ENCODE measurements at places on chromosomes 4 and X.

GRCh38 chrX:42128587-42128986, 205.2 kb upstream of the CASK start:
- DNase-seq: no peak

- DNase-seq: no peak
Observed at GRCh38 chr4:41000356-41000755, 214.0 kb downstream of the APBB2 start.

DNA sequence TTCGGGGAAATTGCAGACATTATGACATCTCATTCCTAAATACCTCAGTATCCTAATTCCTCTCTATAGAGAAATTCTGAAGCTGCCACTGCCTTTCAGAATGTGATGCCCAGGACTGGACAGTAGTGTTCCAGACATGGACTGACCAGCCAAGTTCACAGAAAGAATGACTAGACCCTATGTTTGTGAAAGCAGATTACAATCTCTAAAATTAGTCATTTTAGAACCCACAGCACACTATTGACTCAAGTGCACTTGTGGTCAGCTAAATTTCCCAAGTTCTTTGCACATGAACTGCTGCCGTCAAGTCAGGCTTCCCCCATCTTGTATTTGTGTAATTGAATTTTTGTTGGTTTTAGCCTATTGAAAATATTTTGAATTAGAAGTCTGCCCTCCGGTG, 81.0 kb upstream of the ESX1 start:
- DNase-seq: peak; percentile 29

DNA sequence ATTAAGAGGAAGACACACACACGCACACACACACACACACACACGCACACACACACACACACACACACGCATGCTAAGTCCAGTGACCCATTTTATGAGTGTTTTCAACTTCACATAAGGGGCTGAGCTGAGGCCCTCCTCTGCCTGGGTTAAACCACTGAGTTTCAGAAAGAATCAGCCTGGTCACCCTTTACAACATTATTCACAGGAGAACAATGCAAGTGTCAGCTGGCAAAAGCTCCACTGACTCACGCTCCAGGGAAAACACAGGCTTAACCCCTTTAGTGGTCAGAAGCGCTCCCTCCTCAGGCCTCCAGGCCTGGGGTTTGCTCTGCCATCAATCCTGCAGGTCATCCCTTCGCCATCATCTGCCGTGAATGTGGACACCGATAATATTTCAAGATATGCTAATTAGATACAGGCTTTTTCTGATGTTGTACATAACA, 46.9 kb downstream of the ACOX3 start:
- peak; percentile 83 for DNase-seq

GRCh38 chr4:52825460-52826090, 36.5 kb upstream of the RASL11B start:
- no peak for DNase-seq

- no peak for DNase-seq
Observed at GRCh38 chr4:83219344-83220331, 65.0 kb downstream of the COQ2 start.

- no peak for DNase-seq
Observed at GRCh38 chr4:81754169-81754568, 282.5 kb upstream of the RASGEF1B start.

- no peak for DNase-seq
Observed at GRCh38 chrX:47587906-47588735, 5.9 kb downstream of the TIMP1 start.

DNA sequence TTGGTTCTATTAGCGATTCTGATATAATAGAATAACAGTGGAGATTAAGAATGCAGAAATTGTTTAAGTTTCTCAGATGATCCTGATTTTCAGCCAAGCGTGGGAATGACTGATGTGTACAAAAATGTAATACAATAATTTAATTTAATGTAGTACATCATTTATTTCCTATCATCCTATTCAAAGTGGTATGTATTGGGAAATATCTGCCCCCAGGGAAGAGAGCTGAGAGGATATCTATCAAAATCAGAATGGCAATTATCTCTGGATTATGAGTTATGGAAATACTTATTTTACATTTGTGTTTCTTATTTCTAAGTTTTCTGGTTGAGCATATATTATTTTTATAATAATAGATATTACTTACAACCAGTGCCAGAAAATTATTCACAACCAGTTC, 3.9 kb downstream of the FABP2 start:
- DNase-seq: no peak

DNA sequence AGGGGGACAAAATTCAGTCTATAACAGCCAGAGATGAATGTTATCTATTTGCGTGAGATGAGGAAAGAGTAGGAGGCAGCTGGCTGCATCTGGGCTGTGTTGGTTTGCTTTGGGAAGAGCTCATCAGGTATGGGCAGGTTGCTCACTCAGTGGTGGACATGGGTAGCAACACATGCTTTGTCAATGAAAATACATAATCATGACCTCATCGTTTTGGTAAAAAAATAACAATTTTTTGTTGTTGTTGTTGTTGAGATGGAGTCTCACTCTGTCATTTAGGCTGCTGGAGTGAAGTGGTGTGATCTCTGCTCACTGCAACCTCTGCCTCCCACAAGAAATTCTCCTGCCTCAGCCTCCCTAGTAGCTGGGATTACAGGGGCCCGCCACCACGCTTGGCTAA, 16.3 kb upstream of the GLOD5 start:
- DNase-seq: no peak

DNA sequence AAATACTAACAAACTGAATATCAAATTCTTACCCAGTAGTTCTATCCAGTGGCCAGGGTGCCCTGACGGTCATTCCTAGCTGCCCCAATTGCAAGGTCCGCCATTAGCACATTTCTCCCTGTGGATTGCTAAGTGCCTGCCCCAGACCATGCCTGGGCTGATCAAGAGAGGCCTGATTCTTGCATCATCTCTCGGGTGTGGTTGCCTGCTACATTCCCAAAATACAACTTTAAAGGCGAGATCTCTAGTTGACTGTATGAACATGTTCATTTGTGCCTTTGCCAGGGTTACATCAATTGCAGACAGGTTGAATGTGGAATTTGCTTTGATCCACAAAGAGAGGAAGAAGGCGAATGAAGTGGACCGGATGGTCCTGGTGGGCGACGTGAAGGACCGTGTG, 28.0 kb downstream of the PRPS2 start:
- no peak for DNase-seq

GRCh38 chr4:161573836-161574235, 590.0 kb downstream of the FSTL5 start:
- DNase-seq: peak; percentile 28

DNA sequence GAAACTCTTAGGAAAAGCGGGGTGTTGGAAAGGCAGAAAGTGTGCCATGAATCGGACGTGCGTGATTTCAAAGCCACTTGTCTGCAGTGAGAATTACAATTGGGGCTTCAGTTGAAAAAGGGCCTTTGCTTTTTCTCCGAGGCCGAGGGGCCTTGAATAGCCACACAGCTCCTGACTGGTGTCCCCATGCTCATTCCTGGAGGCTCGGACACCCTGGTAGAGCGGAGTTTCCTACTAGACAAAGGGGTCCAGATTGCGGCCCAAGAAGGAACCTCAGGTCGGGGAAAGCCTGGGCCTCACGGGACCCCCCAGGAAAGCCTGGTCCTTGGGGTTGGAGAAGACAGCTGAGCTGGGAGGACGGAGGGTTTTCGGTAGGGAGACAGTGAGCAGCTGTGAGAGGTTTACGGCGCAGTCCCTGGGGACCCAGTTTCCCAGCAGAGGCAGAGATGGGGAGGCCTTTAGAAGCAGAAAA, 3.0 kb upstream of the SHOX start:
- no peak for DNase-seq

- no peak for DNase-seq
Observed at GRCh38 chr4:162661913-162662312, 498.1 kb upstream of the FSTL5 start.

- no peak for DNase-seq
Observed at GRCh38 chr4:163356104-163356503, 12.4 kb downstream of the NPY5R start.

DNA sequence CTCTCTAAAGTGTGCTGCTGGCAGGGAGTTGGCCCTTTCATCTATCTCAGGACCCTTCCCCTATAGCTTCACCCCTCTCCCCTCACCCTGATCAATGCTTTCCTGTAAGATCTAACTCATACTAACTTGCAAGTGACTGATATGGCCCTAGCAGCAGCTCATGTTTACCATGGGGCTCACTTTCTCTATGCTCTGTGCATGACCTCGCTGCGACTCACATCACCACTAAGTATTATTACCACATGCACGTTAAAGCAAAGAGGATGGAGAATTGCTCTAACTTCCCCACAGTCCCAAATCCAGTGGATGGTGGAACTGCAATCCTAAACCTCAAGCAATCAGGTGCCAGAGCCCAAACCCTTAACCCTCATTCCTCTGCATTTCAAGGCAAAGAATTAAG, 626.6 kb downstream of the MID1IP1 start:
- no peak for DNase-seq

DNA sequence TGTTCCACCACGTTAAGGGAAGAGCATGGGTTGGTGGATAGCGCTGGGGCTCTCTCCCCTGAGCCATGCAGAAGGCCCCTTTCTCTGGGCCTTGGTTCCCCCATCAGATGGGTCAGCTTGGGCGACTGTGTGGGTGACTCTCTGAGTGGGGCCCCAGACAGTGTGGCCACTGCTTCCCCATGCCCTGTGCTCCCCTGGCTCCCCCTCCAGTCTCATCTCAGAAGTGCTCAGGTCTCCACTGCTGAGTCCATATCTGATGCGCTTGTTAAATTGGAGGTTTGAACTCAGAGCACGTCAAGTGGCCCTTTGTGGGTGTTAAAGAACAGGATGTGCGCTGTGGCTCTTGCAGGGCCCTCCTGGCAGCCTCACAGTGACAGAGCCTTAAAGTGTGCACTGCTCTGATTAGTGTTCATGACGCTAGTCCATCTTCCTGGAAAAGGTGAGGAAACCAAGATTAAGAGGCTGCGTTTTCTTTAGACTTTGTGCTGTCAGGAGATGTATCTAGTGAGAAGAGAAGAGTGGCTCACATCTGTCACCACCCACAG, 59.8 kb downstream of the NELFA start:
- no peak for DNase-seq

- peak; percentile 52 for DNase-seq
Observed at GRCh38 chr4:77821775-77822174, 2.6 kb upstream of the CNOT6L start.

GRCh38 chr4:1285790-1286553, 3.7 kb upstream of the MAEA start:
- peak; percentile 23 for DNase-seq

- DNase-seq: no peak
Observed at GRCh38 chr4:185925910-185926360, 113.9 kb upstream of the SORBS2 start.

DNA sequence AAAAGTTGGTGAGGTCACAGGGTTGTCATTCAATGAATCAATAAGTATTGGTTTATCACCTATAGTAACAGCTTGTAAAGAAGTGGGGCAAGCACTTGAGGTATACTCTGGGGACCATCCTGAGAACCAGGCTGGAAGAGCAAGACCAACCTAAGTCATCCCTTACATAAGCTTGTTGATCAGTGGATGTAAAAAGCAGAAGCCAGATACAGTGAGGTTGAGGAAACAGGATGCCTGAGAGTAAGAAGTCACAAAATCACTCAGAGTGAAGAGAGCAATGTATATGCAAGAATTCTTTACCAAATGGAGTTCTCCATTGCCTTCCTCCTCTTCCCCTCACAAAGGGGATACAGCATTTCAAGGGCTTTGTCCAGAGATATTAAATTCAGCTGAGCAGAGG, 76.3 kb upstream of the PACRGL start:
- DNase-seq: no peak

GRCh38 chr4:130080872-130081451, 985.0 kb downstream of the C4orf33 start:
- no peak for DNase-seq

GRCh38 chrX:134623293-134624045, 34.8 kb downstream of the PLAC1 start:
- DNase-seq: peak; percentile 84

GRCh38 chrX:41064018-41064417, 21.2 kb upstream of the USP9X start:
- DNase-seq: no peak

- DNase-seq: no peak
Observed at GRCh38 chr4:134627366-134627765, 425.8 kb upstream of the PABPC4L start.

- no peak for DNase-seq
Observed at GRCh38 chr4:1251773-1252066, 2.8 kb upstream of the CTBP1 start.

GRCh38 chr4:67929426-67929825, 33.9 kb downstream of the TMPRSS11A start:
- no peak for DNase-seq

DNA sequence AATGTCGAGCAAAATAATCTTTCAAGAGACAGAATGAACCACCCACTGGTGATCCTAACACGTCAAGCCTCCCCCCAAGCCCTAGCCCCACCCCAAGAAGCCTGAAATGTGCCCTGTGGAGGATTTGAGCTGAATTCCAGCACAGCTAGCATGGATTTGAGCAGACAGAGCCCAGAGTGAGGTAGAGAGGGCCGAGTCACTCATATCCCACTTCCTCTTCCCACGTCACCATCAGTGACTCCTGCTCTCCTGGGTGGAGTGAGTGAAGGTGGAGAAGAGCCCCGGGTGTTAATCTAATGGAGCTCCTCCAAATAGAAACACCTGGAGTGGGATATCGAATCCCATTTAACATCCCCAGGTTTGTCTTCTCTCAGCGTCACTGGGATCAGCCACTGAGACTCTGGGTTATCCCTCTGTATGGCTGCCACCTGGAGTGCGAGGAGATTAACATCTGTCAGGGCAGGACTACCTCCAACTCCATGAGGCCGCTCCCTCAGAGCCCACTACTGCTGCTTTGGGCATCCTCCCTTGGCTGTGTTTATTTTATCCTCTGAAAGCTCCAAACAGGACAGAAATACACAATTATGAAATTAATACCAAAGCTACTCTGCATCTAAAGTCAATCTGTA, 136.6 kb downstream of the NWD2 start:
- DNase-seq: no peak

- no peak for DNase-seq
Observed at GRCh38 chr4:168696826-168697225, 200.0 kb downstream of the PALLD start.

DNA sequence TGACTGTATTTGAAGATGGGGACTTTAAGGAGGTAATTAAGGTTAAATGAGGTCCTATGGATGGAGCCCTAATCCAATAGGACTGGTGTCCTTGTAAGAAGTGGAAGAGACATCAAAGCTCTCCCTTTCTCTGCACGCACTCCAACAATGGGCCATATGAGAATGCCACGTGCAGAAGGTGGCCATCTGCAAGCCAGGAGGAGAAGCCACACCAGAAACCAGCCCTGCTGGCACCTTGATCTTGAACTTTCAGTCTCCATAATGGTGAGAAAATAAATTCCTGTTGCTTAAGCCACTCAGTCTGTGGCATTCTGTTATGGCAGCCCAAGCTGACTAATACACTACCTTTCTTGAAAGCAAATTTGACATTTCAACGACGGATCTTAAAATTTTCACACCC, 73.2 kb downstream of the SMARCA1 start:
- DNase-seq: no peak

Measured in dermis microvascular lymphatic vessel endothelial cell (primary cell).